ENCODE measurements at places on chromosomes 5 and 9.

DNA sequence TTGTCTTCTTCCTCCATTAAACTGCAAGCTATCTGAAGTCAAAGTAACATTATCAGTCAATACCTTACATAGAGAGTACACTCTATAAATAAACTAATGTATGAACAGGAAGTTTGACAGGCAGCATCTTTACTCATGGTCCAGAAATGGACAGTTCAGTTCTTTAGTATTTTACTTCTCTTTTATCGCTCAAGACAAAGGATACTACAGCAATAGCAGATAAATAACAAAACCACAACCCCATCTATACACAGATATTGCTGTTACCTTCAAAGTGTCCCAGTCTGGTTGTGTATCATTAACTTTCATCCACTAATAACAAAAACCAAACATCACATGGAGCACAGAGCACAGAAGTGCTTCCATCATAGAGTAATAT, 46.4 kb downstream of the SEMA5A start:
- no peak for DNase-seq

DNA sequence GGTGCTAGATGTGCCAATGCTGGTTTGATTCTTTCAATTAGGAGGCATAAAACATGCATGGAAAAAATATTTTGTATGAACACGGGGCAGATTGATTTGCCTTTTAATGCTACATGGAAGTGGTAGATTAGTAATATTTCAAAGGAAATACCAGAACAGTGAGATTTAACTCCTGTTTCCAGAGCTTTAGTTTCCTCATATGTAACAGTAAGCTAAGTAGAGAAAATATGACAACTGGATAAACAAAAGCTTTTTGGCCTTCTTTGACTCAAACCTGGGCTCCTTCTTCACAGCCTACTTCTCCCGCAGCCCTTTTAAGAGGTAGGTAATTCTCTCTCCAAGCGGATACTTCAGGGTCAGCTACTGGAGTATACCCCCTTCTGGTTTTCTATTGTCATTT, 254.2 kb upstream of the TRPC7 start:
- no peak for DNase-seq

DNA sequence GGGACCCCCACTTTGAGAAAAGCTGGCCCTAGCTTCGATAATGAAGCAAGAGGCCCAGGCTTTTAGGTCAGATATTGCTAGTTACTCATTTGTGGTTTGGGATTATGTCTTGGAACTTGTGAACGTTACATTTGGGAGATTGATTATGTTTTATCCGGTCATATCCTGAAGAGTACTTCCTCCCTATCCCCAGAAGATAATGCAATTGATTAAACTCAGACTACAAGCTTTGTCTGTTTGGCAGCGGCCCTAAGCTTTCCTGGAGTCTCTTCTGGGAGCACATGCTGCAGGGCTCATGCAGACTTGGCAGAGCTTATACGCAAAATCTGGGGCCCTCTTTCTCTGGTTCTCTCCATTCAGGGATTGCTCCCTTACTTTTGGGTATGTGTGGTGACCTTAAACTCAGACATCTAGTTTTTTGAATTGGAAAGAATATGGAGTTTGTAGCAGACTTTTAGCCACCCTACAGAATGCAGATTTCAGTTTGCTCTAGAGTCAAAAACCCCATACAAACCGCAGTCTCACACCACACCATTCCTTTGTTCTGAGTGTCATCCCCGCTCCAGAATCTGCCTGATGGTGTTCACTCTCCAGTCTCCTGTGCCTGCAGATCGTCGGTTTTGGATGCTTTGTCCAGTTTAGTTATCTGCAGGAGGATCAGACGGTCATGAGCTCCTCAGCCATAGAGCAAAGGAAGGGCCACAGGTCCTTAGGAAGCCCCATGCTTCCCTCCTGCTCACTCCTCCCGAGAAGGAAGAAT, 449.5 kb upstream of the TRPC7 start:
- DNase-seq: no peak

- DNase-seq: no peak
These were observed 237.8 kb upstream of the DAPK1 start for GRCh38 chr9:87259543-87260518.

GRCh38 chr5:139212486-139212885, 14.3 kb upstream of the SIL1 start:
- DNase-seq: no peak

GRCh38 chr5:103425686-103426454, 136.7 kb downstream of the NUDT12 start:
- DNase-seq: no peak

- DNase-seq: no peak
These were observed 86.5 kb downstream of the ANGPTL2 start for GRCh38 chr9:127035948-127036347.

DNA sequence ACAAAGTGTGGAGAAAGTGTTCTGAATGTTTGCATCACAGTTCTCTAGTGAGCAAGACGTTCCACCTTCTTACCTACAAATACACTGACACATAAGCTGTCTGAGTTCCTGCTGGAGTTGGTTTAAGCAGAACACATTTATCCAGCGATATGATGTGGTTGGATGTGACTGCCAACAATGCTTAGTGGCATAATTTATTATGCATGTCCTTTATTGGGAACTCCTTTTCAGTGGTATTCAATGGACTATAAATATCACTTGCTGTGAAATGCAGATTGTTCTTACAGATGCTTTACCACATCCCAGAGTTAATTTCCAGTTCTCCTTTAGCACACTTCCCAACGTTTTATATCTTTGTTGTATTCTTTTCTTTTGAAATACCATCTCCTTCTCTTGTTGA, 222.2 kb downstream of the LURAP1L start:
- no peak for DNase-seq

DNA sequence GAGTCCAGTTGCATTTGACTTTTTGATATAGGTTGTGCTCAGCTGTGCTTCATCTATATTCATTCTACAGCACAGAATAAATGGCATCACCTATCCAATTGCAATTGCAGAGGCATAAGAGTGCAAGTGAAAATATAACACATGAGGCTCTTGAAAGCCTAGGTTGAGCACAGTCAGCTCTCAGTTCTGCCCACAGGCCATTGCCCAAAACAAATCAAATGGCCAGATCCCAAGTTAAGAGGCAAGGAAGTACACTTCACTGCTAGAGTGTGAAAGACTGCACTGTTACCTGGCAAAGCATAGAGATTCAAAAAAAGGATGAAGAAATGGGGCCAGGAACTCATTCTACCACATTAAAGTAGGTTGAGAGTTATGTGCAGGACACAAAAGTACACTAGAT, 305.5 kb upstream of the SEMA6A start:
- DNase-seq: no peak

DNA sequence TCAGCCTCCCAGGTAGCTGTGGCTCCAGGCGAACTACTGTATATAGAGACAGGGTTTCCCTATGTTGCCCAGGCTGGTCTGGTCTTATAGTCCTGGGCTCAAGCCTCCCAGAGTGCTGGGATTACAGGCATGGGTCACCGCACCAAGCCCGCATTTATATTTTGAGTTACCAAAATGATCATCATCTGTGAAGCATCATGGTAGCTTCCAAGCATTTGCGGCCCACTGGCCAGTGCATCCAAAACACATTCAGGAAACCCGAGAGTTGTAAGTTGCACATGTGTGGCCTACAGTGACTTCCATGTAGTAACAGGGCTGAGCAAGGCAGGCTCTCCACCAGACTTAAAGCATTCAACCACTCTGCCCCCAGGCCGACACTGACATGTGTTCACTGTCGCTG, 2.3 kb downstream of the BRD3OS start:
- no peak for DNase-seq

- no peak for DNase-seq
These were observed 10.0 kb downstream of the OTULINL start for GRCh38 chr5:14591548-14591947.

DNA sequence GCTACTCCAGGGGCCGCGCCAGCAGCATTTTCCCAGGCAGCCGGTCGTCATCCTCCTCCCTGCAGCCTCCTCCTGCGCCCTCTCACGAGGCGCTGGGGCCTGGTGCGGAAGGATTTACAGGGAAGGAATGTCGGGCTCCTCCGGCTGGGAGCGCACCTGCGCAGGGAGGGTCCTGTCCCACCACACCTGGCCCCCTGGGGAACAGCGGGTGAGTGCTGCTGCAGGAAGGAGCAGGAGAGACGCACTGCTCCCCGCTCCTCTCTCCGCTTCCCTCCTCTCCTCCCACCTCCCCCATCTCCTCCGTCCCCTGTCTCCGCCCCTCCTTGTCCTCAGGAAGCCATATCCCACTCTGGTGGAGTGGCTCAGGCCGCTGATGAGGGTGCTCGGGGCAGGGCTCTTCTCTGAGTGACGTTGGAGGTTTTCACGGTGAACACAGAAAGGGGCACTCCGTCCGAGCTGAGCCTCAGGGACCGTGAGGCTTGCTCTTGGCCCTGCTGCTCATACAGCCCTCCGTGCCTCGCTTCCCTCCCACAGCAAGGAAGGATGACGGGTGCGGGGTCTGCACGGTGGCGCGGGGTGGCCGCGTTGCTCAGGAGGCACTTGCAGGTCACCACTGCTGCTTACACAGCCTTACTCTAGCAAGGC, 31.3 kb downstream of the IRX4 start:
- DNase-seq: no peak

- DNase-seq: no peak
These were observed 69.9 kb downstream of the INSYN2B start for GRCh38 chr5:169910393-169910792.
